ENCODE measurements at places on chromosomes 11 and 22.

- no peak for DNase-seq
Measured at GRCh38 chr11:128711136-128711535, 17.3 kb downstream of the FLI1 start.

GRCh38 chr11:109859045-109859724, 234.0 kb upstream of the ZC3H12C start:
- DNase-seq, result no peak

DNA sequence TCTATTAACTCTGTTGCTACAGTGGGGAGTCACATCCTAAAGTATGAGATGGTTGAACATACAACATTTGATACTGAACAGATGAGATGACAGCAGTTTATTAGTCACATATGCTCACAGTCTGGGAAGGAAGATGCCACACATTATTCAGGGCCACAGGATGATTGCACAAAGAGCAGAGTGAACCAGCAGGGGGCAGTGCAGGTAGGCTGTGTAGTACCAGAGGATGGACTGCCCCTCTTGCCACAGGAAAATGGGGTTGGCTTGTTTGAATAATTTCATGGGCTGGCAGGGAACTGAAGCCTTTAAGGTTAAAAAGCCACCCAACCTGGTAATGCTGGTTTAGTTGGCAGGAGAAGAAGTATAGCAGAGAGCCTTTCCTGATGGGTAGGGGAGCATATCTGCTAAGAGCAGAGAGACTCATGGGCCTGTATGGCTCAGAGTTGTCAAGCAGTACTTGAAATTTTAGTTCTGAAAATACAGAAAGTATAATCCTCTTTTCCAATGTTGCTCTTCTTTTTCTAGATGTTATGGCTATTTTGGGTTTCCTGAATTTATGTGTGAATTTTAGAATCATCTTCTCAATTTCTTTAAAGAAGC, 180.4 kb upstream of the B3GAT1 start:
- DNase-seq, result no peak

- DNase-seq, result no peak
Measured at GRCh38 chr22:17974087-17974486, 50.3 kb downstream of the MICAL3 start.

- DNase-seq, result no peak
Measured at GRCh38 chr22:25883482-25884033, 141.6 kb downstream of the MYO18B start.

DNA sequence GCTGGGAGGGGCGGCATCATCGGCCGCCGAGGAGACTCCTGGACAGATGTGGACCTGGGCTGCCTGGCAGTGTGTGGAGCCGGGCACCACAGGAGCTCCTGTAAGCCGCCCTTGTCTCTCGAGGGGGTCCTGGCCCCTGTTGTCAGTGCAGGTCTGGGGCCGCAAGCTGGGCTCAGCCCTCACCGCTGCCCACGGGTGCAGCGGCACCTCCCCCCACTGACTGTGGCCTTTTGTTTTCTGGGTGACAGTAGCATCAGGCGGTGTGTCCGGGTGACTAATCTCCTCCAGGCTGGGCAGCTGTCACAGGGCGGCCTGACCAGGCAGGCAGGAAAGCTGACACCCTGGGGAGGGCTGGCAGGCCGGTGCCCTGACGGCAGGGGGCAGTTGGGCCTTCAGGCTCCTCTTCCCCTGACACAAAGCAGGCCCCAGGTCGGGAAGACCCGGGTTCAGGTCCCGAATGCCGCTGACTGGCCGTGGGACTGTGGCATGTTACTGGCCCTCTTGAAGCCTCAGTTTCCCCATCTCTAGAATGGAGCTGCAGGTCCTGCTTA, 16.3 kb downstream of the DGKZ start:
- DNase-seq, result no peak

DNA sequence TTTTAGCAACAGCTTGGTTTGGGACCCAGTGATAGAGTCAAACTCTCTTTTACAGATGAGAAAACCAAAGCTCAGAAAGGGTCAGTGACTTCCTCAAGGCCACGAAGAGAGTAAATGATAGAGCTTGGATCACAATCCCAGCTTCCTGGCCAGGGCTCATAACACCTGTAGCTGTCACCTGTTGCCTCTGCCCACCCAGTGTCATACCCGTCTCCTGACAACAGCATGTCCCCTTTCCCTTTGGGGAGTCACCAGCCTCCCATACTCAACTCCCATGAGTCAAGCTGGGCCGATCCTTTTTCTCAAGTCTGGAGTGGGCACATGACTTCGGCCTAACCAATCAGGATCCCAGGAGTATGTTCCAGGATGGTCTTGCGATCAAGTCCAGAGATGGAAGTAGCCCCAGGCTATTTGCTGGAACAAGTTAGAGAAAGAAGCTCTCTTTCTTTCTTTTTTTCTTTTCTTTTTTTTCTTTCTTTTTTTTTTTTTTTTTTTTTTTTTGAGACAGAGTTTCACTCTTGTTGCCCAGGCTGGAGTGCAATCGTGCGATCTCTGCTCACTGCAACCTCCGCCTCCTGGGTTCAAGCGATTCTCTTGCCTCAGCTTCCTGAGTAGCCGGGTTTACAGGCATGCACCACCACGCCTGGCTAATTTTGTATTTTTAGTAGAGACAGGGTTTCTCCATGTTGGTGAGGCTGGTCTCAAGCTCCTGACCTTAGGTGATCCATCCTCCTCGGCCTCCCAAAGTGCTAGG, 27.8 kb upstream of the MYH9 start:
- DNase-seq, result no peak

- DNase-seq, result no peak
Measured at GRCh38 chr11:94938095-94939055, 35.0 kb downstream of the CWC15 start.

GRCh38 chr11:75524665-75525432, 892 bp downstream of the GDPD5 start:
- peak; percentile 50 for DNase-seq

DNA sequence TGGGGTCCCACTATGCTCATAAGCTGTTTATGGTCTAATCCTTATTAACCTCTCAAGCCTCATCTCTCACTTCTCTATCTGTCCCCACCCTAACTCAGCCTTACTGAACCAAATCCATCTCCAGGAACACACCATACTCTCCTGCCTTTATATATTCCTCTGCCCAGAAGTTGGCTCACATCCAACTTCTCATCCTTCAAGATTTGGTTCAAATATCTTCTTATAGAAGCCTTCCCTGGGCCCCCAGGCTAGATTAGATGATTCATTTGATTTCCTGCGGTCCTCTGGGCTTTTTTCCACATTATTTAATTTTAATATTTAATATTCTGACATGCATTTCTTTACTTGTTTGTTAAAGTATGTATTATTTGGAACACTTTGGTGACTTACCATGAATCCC, 23.2 kb downstream of the MEI1 start:
- DNase-seq, result no peak

- no peak for DNase-seq
Measured at GRCh38 chr11:45659818-45660160, 5.6 kb downstream of the CHST1 start.

DNA sequence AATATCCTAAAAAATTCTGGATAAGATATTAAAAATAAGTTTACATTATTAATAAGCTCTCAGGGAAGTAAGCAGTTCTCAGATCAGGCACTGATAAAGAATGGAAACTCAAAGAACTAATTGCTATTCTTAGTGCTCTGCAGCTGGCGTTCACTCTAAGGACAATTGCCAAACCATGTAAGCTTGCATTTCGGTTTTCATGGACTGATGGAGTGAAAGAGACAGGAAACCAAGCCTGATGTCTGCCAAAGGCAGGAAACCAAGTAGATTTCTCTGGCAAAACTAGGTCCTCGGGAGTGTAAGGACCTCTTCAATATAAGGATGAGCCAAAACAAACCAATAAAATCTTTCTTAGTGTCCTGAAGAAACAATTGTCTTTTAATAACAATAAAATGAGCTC, 355.2 kb downstream of the RAB38 start:
- no peak for DNase-seq

DNA sequence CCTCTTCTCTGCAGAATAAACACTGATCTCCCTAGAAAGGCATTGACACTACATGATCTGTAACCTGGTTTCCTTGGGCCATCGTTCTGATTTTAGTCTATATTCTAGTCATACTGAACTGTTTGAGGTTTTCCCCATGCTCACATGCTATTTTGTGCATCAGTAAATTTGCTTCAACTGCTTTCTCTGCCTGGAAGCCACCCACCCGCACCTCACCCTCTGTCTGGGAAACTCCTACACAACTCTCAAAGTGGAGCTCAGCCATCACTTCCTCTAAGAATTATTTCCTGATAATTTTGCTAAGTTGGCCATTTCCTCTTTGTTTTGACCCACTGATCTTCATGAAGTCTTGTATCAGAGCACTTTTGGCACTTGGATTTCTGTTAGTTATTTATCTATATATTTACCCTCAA, 36.1 kb downstream of the MMP20 start:
- no peak for DNase-seq

- no peak for DNase-seq
Measured at GRCh38 chr11:72202571-72202970, 10.6 kb downstream of the FOLR1 start.

DNA sequence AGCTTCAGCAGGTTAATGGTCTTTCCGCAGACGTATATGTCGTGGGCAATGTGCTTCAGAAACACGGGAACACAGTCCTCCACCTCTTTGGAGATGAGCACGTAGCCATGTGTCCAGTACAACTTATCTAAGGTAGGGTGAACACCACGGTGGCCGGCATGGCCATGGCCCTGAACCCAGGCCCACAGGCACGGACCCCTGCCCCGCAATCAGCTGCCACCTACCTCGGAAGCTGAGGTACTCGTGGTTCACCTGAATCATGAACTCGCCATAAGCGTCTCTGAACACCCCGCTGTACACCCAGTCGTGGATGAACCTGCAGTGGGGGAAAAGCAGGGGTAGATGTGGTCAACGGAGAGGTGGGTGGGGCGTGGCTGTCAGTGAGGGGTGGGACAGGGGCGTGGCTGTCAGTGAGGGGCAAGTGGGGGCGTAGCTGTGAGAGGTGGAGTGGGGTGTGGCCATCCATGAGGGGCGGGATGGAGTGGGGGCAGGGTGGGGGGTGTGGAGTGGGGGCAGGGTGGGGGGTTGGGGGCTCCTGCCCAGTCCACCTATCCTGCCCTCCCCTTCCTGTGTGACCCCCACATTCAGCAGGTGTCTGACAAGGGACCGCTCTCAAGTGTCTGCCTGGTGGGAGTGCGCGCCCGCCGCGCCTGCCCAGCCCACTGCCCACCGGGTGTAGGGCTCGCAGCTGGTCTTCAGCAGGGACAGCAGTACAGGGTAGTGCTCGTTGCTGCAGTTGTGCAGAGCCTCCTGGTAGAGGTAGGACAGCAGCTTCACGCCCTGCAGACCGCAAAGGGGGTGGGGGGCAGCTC, 18.6 kb downstream of the TUBGCP6 start:
- no peak for DNase-seq

Measured in CD4-positive, alpha-beta T cell treated with Interleukin-6 for 4 hours (primary cell).